ENCODE measurements at places on chromosomes 12 and 14. TPM values are rescaled to one million over a fixed set of nuclear protein-coding genes. Genes with fewer than 3 reads are reported as not detected.

- DNase-seq: no peak
- peaks cover 7% of the 10 kb centered on the region for H3K27me3 ChIP-seq
- H3K27ac ChIP-seq: no peak overlapping the region
Observed at GRCh38 chr14:89409961-89410360, 7.1 kb downstream of the FOXN3 start.

The TMTC1 gene
- total RNA-seq: 0.95 TPM

GRCh38 chr14:97219431-97220017 lies 422.3 kb downstream of the VRK1 start:
- DNase-seq: peak; percentile 5
- peaks cover 5% of the 10 kb centered on the region for H3K36me3 ChIP-seq
- H3K27ac ChIP-seq: no peak overlapping the region
- peak overlapping the region; percentile 84 for H3K4me3 ChIP-seq

- H3K27ac ChIP-seq: no peak overlapping the region
- H3K36me3 ChIP-seq: peaks cover 15% of the 10 kb centered on the region
Observed at GRCh38 chr14:52048641-52049204, 20.1 kb downstream of the NID2 start.

The WIF1 gene
- total RNA-seq: not detected

DNA sequence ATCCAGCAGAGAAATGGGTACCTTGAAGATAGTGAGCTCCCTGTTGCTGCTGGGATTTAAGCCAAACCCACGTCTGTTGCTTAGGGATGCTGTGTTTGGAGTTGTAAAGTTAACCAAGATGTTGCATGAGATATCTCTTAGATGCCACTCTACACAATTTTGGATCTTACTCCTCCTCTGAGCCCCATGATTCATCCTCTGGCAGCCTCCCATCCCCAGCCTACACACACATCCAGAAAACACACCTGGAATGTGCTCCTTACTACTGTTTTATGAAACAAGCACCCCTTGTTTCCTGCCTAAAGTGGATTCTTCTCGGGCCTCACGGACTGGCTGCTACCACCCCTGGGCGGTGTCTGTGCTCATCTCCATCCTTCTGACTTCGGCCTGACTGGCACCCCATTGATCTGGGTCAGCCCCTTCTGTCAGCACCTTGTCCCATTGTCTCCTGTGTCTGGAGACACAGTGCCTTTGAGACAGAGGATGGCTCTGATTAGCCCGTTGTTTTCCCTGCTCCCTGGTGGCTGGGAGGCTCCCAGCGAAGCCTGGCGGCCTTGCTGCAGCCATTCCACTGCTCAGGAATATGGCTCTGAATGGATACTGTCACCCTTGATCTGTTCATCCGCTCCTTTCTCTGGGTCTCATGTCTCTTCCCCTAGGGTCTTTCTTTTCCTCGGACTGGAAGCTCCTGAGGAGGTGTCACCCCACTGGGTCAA lies 24.3 kb downstream of the TSPAN9 start:
- no peak overlapping the region for H3K4me3 ChIP-seq
- H3K27me3 ChIP-seq: peaks cover 12% of the 10 kb centered on the region
- peaks cover 83% of the 10 kb centered on the region for H3K4me1 ChIP-seq
- no peak overlapping the region for H3K27ac ChIP-seq

DNA sequence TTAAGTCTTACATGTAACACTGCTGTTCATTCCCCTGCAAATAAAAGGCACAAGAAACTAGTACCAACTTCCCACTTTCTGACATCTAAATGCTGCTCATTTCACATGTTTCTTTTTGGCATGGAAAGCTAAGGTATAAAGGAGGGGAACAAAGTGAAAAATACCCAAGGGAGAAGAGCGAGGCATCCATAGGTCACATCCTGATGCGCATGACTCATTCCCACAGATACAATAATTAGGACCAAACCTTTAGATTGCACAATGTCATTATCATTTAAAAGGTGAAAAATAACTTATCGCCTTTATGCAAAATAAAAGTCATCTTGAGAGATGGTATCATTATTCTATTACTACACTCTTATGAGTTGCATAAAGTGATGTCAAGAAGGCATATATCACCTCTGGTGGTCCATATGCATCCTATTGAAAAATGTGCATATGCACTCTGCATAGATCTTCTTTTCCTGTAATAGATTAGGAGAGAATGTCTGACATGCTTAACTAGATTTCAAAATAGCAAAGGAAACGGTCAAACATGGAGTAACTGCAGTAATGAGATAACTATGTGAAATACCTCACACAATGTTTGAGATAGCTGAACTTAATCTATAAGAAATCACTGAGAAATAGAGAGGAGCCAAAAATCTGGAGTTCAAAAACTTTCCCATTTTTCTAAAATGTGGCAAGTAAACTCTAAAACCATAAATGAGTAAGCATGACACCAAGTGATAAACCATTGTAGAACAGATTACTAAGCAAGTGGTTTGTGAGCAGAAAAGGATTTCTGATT lies 382.5 kb upstream of the TMTC1 start:
- peaks cover 4% of the 10 kb centered on the region for H3K27me3 ChIP-seq
- H3K36me3 ChIP-seq: no peaks in the 10 kb centered on the region
- no peak overlapping the region for H3K4me3 ChIP-seq
- H3K27ac ChIP-seq: no peak overlapping the region
- DNase-seq: no peak

GRCh38 chr12:79250960-79251755 lies 386.6 kb downstream of the SYT1 start:
- H3K27me3 ChIP-seq: no peaks in the 10 kb centered on the region
- DNase-seq: no peak
- H3K27ac ChIP-seq: no peak overlapping the region
- H3K36me3 ChIP-seq: no peaks in the 10 kb centered on the region
- H3K4me1 ChIP-seq: no peaks in the 10 kb centered on the region

DNA sequence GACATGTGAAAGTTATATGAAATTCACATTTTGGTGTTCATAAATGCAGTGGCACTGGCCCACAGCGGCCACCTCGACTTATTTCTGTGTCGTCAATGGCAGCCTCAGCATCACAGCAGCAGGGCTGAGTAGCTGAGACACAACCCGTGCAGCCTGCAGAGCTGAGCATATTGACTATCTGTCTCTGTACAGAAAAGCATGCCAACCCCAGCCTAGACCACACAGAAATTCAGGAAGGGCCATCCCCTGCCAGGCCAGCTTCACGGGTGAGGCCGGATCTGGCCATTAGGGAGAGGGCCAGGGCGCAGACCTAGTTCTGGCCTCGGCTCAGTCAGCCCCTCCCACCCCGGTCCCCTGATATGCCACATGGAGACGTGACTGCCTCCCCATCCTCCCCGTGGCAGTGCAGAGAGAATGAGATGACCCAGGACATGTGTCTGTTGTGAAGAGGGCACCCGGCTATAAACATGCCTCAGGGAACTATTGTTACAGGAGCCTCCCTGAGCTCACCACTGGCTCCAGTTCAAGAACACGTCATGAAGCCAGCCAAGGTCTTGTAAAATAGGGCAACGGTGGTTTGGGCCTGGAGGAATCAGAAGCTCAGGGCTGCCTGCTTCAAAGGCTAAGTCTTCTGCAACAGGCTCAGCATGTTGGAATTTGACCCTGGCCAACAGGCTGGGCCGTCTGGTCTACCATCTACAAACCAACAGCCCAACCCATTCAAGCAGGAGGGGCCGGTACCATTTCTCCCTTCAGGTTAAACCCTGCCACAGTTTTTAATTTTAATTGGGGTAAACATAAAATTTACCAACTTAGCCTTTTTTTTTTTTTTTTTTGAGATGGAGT lies 25.5 kb downstream of the SCARB1 start:
- peaks cover 6% of the 10 kb centered on the region for H3K27me3 ChIP-seq
- H3K4me1 ChIP-seq: peaks cover 5% of the 10 kb centered on the region
- H3K36me3 ChIP-seq: peaks cover 3% of the 10 kb centered on the region
- H3K27ac ChIP-seq: no peak overlapping the region
- DNase-seq: no peak

- peaks cover 5% of the 10 kb centered on the region for H3K36me3 ChIP-seq
- no peak for DNase-seq
- no peak overlapping the region for H3K27ac ChIP-seq
Observed at GRCh38 chr14:92514844-92515514, 1.4 kb downstream of the RIN3 start.

- DNase-seq: no peak
- H3K4me3 ChIP-seq: no peak overlapping the region
- no peaks in the 10 kb centered on the region for H3K4me1 ChIP-seq
Observed at GRCh38 chr12:12823811-12824210, 10.7 kb downstream of the DDX47 start.

- H3K36me3 ChIP-seq: peaks cover 17% of the 10 kb centered on the region
- H3K27me3 ChIP-seq: peaks cover 3% of the 10 kb centered on the region
- H3K27ac ChIP-seq: no peak overlapping the region
- peaks cover 10% of the 10 kb centered on the region for H3K4me1 ChIP-seq
- H3K4me3 ChIP-seq: no peak overlapping the region
Observed at GRCh38 chr12:79617696-79618095, 73.1 kb downstream of the PAWR start.

The TTC9 gene
- 16.9 TPM for total RNA-seq

GRCh38 chr14:60563113-60563512 lies 54.2 kb downstream of the SIX6 start:
- no peak overlapping the region for H3K27ac ChIP-seq
- H3K4me3 ChIP-seq: no peak overlapping the region
- DNase-seq: no peak

DNA sequence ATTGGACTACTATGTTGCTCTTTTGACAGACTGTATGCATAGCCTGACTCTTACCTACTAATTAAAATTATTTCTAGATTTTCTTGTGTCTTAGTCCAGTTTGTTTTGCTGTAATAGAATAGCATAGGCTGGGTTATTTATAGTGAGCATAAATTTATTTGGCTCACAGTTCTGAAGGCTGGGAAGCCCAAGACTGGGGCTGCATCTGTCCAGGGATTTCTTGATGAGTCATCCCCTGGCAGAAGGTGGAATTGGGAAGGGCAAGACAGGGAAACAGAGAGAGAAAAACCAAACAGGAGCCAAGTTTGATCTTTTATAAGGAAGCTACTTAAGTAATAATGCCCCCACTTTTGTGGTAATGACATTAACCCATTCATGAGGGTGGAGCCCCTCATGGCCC lies 759.2 kb upstream of the LRFN5 start:
- no peak overlapping the region for H3K27ac ChIP-seq
- DNase-seq: no peak
- H3K36me3 ChIP-seq: no peaks in the 10 kb centered on the region
- H3K27me3 ChIP-seq: no peaks in the 10 kb centered on the region
- H3K4me3 ChIP-seq: no peak overlapping the region
- H3K4me1 ChIP-seq: no peaks in the 10 kb centered on the region

The C14orf39 gene
- 3.8 TPM for total RNA-seq

- no peak for DNase-seq
- H3K27ac ChIP-seq: no peak overlapping the region
- H3K4me1 ChIP-seq: no peaks in the 10 kb centered on the region
- H3K4me3 ChIP-seq: no peak overlapping the region
- H3K27me3 ChIP-seq: peaks cover 7% of the 10 kb centered on the region
Observed at GRCh38 chr14:23828616-23829015, 125.0 kb upstream of the DHRS4 start.

The CCDC92 gene
- total RNA-seq: 25.0 TPM

The SLCO1B1 gene
- not detected for total RNA-seq

- H3K4me1 ChIP-seq: no peaks in the 10 kb centered on the region
- H3K27ac ChIP-seq: no peak overlapping the region
- H3K4me3 ChIP-seq: no peak overlapping the region
- H3K36me3 ChIP-seq: no peaks in the 10 kb centered on the region
Observed at GRCh38 chr14:32784405-32784804, 154.3 kb upstream of the NPAS3 start.
